Stimulated activated CD4-positive, alpha-beta T cell treated with anti-CD3 and anti-CD28 coated beads, TNF-alpha, amount 100 ng/mL, for 24 hours (primary cell): ENCODE measurements at places on chromosomes 16 and 17.

- no peak for DNase-seq
Observed at GRCh38 chr17:57811638-57812280, 38.1 kb downstream of the MRPS23 start.

DNA sequence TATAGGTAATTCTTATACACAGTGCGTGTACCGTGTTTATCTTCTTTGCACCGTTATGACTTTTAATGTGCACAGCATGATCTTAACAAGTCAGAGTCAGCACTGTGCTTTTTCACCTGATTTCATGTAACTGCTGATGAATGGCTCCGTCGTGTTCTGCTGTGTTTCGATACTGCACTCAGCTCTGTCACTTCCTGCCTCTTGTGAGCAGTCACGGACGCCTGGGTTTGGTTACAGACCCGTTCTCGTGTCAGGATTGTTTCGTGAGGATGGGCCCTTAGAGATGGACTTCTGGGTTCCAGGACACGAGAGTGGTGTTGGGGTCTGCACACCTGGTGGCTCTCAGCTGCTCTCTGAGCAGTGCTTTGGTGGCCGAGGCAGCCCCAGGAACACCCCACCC lies 24.6 kb downstream of the TBCD start:
- no peak for DNase-seq

- no peak for DNase-seq
Observed at GRCh38 chr17:82507631-82508175, 11.8 kb upstream of the FOXK2 start.

- DNase-seq, result no peak
Observed at GRCh38 chr16:88973007-88973410, 4.0 kb downstream of the CBFA2T3 start.

DNA sequence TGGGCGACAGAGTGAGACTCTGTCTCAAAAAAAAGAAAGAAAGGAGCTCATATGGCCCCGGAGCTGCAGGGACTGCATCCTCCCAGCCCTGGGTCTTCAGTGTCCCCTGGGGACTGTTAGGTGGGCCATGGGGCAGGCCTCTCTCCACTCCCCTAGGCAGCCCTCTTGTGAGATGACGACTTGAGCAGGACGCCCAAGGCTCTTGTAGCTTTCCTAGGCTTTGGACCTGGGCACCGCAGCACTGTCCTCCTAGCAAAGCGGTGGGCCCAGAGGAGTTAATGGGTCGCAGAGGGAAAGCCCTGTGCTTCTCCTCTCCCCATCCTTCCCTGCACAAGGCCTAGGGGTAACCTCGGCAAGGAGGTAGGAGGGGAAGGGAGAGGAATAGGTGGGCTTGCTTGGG lies 202.2 kb downstream of the NTN1 start:
- DNase-seq, result no peak

GRCh38 chr17:45046537-45047125 lies 4.8 kb downstream of the DCAKD start:
- DNase-seq, result no peak
